ENCODE measurements at places on chromosomes 7 and 10. TPM values are rescaled to one million over a fixed set of nuclear protein-coding genes. Genes with fewer than 3 reads are reported as not detected.

DRGX gene
- not detected for total RNA-seq

KLLN gene
- total RNA-seq = 0.63 TPM

CBX3 gene
- total RNA-seq = 233 TPM

AIMP2 gene
- total RNA-seq = 89.3 TPM

DPP6 gene
- total RNA-seq = not detected

SLC39A12 gene
- total RNA-seq = not detected

BZW2 gene
- 97.8 TPM for total RNA-seq

GRID1 gene
- 0.32 TPM for total RNA-seq

TPK1 gene
- 3.1 TPM for total RNA-seq

STEAP2 gene
- total RNA-seq = 4.2 TPM

FXYD4 gene
- total RNA-seq = not detected

GPR37 gene
- total RNA-seq = 0.64 TPM

FFAR4 gene
- total RNA-seq = 0.30 TPM

TMEM26 gene
- total RNA-seq = 0.06 TPM

RTKN2 gene
- total RNA-seq = 0.91 TPM
